ENCODE measurements at places on chromosomes 12 and 14. TPM values are rescaled to one million over a fixed set of nuclear protein-coding genes. Genes with fewer than 3 reads are reported as not detected.

DNA sequence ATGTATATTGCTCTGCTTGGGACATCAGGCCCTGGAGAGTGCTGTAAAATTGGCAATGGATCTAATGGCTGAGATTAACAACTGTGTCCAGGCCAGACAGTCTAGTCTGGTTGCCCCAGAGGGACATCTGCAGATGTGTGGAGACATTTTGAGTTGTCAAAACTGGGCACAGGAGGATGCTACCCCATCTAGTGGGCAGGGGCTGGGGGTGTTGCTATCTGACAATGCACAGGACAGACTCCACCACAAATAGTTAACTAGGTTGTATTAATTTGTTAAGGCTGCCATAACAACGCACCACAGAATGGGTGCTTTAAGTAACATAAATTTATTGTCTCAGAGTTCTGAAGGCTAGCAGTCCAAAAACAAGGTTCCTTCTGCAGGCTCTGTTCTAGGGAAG is 302.5 kb upstream of the AMIGO2 start:
- H3K4me1 ChIP-seq = peaks cover 59% of the 10 kb centered on the region
- H3K36me3 ChIP-seq = peaks cover 17% of the 10 kb centered on the region
- no peak overlapping the region for H3K27ac ChIP-seq
- H3K27me3 ChIP-seq = no peaks in the 10 kb centered on the region

DNA sequence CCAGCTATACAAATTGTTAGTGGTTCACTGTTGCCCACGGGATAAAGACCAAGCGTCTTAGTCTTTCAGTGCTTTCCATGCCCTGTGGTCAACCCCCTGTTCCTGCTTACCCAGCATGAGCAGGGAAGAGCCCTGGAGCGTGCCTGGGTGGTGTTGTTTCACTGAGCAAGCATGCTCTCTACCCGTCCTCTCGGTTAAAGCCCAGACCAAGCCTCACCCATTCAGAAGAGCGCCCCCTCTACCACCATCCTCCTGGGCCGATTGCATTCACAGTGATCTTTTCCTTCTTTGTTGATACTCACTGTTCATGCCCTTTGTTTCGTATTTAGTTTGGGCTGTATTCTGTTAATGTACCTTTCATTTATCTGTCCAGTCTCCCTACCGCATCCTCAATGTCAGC is 25.1 kb downstream of the DYRK4 start:
- no peak overlapping the region for H3K4me3 ChIP-seq
- DNase-seq = no peak
- H3K27me3 ChIP-seq = no peaks in the 10 kb centered on the region
- no peaks in the 10 kb centered on the region for H3K4me1 ChIP-seq
- H3K36me3 ChIP-seq = no peaks in the 10 kb centered on the region
- H3K27ac ChIP-seq = no peak overlapping the region

Gene SP7
- total RNA-seq = not detected

Gene GSC
- not detected for total RNA-seq

GRCh38 chr12:53947743-53948142 is 7.0 kb upstream of the HOXC12 start:
- no peak for DNase-seq
- H3K27me3 ChIP-seq = peaks cover 90% of the 10 kb centered on the region
- H3K36me3 ChIP-seq = no peaks in the 10 kb centered on the region
- H3K4me1 ChIP-seq = no peaks in the 10 kb centered on the region

DNA sequence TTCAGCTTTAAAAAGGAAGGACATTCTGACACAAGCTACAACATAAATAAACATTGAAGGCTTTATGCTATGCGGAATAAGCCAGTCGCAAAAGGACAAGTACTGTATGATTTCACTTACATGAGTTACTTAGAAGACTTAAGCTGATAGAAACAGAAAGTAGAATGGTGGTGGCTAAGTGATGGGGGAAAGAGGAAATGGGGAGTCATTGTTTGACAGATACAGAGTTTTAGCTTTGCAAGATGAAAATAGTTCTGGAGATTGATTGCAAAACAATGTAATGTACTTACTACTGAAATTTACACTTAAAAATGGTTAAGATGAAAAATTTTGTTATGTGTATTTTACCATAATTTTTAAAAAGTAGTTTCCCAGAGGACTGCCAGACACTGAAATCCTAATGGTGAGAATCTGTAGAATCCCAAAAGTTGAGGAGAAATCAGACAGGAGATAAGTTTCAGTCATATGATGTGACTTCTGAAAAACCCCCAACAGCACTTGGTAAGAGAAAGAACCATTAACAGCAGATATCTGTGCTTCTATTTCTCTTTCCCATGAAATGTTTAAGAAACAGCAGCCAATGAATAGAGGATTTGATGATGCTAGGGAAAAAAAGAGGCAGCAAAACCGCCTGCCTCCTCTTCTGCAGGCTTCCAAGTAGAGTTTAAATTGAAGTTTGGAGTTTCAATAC is 16.6 kb upstream of the CLEC2A start:
- peak overlapping the region; percentile 27 for H3K4me3 ChIP-seq
- H3K36me3 ChIP-seq = no peaks in the 10 kb centered on the region
- H3K27ac ChIP-seq = peak overlapping the region; percentile 52

DNA sequence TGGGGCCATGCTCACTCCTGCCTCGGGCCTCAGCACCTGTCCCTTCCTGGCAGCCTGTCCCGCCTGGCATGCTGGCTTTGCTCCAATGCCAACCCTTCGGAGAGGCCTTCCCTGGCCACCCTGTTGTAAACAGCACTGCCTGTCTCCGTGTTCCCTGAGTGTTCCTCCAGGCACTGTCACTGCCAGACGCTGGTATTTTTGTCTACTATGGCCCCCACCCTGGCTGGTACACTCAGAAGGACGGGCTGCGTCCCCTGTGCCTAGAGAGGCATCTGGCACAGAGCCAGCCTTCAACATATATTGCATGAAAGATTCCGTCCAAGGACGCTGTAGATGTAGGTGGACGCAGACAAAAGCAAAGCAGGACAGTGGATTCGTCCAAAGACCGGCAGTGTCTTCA is 2.7 kb upstream of the ASPG start:
- peaks cover 4% of the 10 kb centered on the region for H3K27me3 ChIP-seq
- no peak overlapping the region for H3K4me3 ChIP-seq

Gene CLEC1A
- not detected for total RNA-seq
